ENCODE measurements at places on chromosomes 7 and 10.

DNA sequence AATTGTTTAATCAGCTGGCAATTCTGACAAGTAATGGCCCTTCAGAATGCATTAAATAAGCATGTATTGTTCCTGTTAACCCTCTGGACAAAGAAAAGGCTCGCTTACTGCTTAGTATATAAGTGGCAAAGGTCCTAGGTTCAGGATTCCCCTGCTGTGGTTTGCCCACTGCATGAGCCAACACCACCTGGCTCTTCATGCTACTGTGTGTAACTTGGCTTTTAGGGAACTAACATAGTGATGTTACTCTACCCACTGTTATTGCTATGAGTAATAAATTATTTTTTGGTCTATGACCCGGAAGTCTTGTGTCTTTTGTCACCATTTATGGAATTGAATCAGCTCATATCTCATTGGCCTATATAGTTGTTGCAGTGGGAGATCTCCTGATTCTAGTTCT is 791.7 kb upstream of the PHF14 start:
- DNase-seq: no peak

DNA sequence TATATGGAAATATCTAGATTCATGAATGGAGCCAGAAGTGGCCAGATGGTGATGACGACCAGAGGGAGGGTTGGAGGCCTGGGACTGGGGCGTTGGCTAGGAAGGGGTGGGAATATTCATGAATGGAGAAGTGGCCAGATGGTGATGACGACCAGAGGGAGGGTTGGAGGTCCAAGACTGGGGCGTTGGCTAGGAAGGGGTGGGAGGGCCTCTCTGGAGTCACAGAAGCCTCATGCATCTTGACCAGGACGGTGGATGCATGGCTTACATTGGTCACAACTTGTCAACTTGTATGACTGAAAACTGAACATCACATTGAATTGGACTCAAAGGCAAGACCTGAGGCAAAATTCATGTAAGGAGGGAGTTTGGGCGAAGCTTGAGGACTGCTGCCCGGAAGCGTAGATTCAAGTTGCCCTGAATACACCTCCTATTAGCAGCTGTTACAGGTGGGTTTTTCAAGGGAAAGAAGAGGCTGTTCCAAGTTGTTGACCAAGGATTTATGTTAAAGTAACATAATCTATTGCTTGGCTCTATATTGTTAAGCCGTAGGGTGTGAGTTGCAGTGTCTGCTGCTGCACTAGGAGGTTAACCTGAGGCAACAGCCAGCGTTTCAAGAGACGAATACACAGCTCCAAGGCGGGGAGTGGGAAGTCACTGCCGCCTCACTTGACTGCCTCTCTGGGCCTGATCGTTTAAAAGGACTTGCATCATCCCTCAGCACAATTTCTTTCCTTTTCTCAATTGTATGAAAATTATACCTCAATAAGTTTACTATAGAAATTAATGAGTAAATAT is 55.1 kb upstream of the FAM20C start:
- DNase-seq: no peak

GRCh38 chr7:147700702-147701101 is 889.9 kb upstream of the C7orf33 start:
- DNase-seq: no peak

DNA sequence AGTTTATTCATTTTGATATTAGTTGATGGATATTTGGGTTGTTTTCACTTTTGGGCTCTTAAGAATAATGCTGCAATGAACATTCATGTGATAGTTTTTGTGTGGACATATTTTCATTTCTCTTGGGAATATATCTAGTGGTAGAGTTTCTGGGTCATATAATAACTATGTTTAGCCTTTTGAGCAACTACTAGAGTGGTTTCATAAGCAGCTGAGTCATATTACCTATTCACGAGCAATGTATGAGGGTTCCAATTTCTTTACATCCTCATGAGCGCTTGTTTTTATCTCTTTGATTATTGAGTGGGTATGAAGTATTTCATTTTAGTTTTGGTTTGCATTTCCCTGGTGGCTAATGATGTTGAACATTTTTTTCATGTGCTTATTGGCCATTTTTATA is 182.6 kb downstream of the PON1 start:
- DNase-seq: no peak

DNA sequence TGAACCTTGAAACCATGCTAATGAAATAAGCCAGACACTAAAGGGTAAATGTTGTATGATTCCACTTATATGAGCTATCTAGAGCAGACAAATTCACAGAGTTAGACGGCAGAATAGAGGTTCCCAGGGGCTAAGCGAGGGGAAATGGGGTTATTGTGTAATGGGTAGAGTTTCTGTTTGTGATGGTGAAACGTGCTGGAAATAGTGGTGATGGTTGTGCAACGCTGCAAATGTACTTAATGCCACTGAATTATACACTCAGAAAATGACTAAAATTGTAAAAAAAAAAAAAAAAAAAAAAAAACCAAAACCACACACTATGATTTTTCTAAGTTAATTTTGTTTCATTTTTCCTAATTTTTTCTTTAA is 30.0 kb downstream of the SFXN4 start:
- DNase-seq: no peak

DNA sequence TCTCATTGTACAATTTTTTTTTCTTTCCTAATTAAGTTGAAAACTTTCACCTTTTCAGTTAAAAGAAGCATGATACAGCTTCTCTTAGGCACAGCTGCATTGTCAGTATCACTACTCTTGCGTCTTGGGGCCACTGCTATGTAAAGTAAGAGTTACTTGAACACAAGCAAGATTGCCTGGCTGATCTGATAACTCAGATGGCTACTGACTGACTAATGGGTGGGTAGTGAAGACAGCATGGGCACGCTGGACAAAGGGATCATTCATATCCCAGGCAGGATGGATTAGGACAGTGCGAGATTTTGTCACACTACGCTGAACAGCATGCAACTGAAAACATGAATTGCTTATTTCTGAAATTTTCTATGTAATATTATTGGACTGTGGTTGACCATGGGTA is 11.6 kb upstream of the ADAMTS14 start:
- no peak for DNase-seq

DNA sequence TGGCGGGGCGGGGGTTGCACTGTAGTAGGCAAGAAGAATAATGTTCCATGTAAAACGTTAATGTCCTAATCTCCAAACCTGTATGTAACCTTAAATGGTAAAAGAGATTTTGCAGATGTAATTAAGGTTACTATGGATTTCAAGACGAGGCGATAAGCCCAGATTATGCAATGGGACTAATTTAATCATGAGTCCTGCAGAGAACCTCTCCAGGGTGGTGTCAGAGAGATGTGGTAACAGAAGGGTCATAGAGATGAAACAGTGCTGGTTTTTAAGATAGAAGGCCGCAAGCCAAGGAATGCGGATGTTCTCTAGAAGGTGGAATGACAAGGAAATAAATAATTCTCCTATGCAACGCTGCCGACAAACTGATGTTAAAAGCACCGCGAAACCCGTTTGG is 57.1 kb downstream of the UBE3C start:
- DNase-seq: no peak

- DNase-seq: no peak
Measured at GRCh38 chr7:105707381-105707780, 126.1 kb upstream of the EFCAB10 start.
